A549 treated with Mapracorat at 1 μM for 4 hours (cell line): ENCODE measurements at places on chromosomes 5 and 9. TPM values are rescaled to one million over a fixed set of nuclear protein-coding genes. Genes with fewer than 3 reads are reported as not detected.

CENPK gene
- 28.5 to 35.4 TPM (median 30.9 TPM) in 5 replicates for total RNA-seq

OTP gene
- total RNA-seq, result 0.05 to 0.13 TPM (median 0.08 TPM) in 5 replicates

DCTN4 gene
- total RNA-seq, result 16.2 to 18.6 TPM (median 18.0 TPM) in 5 replicates

SFXN1 gene
- total RNA-seq, result 78.5 to 104 TPM (median 91.3 TPM) in 5 replicates

NOXA1 gene
- total RNA-seq, result 0.77 to 2.0 TPM (median 1.7 TPM) in 5 replicates

GNA14 gene
- total RNA-seq, result not detected in 5 replicates

NPM1 gene
- total RNA-seq, result 3,186 to 4,079 TPM (median 3,431 TPM) in 5 replicates

PTGS1 gene
- total RNA-seq, result 1.5 to 2.1 TPM (median 1.7 TPM) in 5 replicates

ZBTB34 gene
- total RNA-seq, result 3.3 to 4.0 TPM (median 3.6 TPM) in 5 replicates

STARD4 gene
- 4.0 to 5.5 TPM (median 4.3 TPM) in 5 replicates for total RNA-seq

PCBD2 gene
- total RNA-seq, result 9.5 to 11.9 TPM (median 10.6 TPM) in 5 replicates

TAF9 gene
- total RNA-seq, result 122 to 148 TPM (median 124 TPM) in 5 replicates

SOHLH1 gene
- not detected in 5 replicates for total RNA-seq

TPD52L3 gene
- total RNA-seq, result not detected in 5 replicates

AGXT2 gene
- not detected in 5 replicates for total RNA-seq

GKAP1 gene
- total RNA-seq, result 4.2 to 5.7 TPM (median 4.4 TPM) in 5 replicates

TAF11L5 gene
- not detected in 5 replicates for total RNA-seq

TMC1 gene
- total RNA-seq, result 0.03 to 0.10 TPM in 2 of 5 replicates, not detected in the others
